ENCODE measurements at places on chromosomes 3 and 15.

GRCh38 chr15:52567871-52568600 lies 794 bp downstream of the ARPP19 start:
- no peak for DNase-seq

DNA sequence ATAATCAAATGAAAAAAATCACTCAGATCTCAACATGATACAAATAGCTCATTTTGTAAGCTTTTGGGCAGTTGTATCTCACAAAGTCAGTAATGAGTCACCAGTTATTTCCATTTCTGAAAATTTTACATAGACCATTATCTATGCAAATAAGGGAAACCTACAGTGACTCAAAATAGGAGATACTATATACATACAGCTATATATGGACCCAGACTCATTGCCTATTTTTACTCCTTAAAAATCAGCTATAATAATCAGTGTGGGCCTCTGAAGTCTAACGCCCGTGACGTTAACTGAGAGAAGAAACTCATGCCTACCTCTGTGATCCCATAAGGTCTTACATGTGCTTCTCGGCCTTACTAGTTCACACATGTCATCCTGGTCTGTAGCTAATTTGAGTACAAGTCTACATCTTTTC lies 31.6 kb downstream of the LRIG1 start:
- no peak for DNase-seq

GRCh38 chr15:40366457-40367370 lies 8.7 kb downstream of the DISP2 start:
- DNase-seq = no peak

GRCh38 chr3:195612075-195612800 lies 28.5 kb upstream of the APOD start:
- DNase-seq = no peak

- DNase-seq = no peak
Measured at GRCh38 chr3:102143536-102143935, 291.3 kb upstream of the ZPLD1 start.

DNA sequence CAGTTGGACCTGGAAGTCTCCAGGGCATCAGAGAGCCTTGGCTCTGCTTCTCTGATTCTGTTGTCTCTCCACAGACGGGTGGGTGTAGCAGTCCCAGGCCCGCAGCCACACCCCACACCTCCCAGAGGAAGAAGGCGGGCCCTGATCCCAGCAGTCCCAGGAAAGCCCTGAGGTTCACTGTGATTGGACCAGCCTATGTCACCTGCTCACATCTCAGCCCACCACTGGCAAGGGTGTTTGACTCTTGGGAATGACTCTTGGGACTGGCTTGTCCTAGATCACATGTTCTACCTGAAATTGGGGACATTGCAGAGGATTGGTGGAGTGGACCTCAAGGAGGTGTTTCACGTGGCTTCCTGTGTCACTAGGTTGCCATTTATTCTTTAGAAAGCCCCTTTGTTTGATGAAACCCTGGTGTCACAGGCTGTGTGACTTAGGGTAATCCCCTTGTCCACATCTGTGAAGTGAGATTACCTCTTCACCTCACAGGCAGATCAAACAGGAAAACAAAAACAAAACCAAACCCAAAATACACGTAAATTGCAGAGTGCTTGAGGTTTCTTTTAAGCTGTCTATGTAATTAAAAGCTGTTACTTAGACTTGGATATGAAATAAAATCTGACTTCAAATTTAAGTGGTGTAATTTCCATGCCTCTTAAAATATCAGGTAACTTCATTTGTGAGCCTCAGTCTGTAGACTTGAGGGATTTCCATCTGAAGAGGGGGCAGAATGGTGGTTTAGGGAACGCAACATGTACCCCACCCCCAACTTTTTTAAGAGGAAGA lies 26.7 kb downstream of the FLNB start:
- DNase-seq = no peak

- no peak for DNase-seq
Measured at GRCh38 chr15:74367296-74367854, at the start of gene CYP11A1. TSS of gene CYP11A1 (minus strand) at chr15:74367646. CDS start at chr15:74367585, 61 bp downstream.

DNA sequence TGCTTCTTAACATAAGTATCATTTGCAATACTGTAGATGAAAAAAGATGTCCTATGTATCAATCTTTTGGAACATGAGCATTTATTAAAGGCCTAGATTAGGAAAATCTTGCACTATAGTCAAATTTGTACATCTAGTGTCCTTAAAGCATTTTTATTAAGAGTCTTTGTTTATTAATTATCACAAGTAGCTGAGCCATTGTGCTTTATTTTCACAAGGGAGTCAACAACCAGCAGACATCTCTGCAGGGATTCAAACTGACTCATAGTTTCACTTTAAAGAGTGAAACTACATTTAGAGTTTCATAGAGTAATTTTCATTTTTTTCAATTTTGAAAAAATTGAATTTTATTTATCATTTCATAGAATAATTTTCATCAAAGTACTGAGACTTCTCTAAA lies 94.5 kb upstream of the EIF1B start:
- no peak for DNase-seq

Data from HEK293T (cell line).